Neural progenitor cell (in vitro differentiated cells): ENCODE measurements at places on chromosomes 3 and 15. TPM values are rescaled to one million over a fixed set of nuclear protein-coding genes. Genes with fewer than 3 reads are reported as not detected.

Gene FHIT
- total RNA-seq = 3.2 and 5.7 TPM in 2 replicates

Gene GPR27
- total RNA-seq = 18.3 and 19.4 TPM in 2 replicates

Gene CPOX
- 26.3 and 31.3 TPM in 2 replicates for total RNA-seq

Gene KNG1
- not detected in 2 replicates for total RNA-seq

Gene GUCA1C
- total RNA-seq = not detected in 2 replicates

Gene CCDC9B
- 0.25 TPM in 1 of 2 replicates, not detected in the other for total RNA-seq

Gene FRMD5
- total RNA-seq = 10.1 and 10.5 TPM in 2 replicates

Gene MUC20
- total RNA-seq = 0.17 TPM in 1 of 2 replicates, not detected in the other

Gene CCRL2
- not detected in 2 replicates for total RNA-seq

Gene CHDH
- 1.5 and 5.9 TPM in 2 replicates for total RNA-seq

Gene GOLGA6D
- not detected in 2 replicates for total RNA-seq

Gene GOLGA8Q
- not detected in 2 replicates for total RNA-seq

DNA sequence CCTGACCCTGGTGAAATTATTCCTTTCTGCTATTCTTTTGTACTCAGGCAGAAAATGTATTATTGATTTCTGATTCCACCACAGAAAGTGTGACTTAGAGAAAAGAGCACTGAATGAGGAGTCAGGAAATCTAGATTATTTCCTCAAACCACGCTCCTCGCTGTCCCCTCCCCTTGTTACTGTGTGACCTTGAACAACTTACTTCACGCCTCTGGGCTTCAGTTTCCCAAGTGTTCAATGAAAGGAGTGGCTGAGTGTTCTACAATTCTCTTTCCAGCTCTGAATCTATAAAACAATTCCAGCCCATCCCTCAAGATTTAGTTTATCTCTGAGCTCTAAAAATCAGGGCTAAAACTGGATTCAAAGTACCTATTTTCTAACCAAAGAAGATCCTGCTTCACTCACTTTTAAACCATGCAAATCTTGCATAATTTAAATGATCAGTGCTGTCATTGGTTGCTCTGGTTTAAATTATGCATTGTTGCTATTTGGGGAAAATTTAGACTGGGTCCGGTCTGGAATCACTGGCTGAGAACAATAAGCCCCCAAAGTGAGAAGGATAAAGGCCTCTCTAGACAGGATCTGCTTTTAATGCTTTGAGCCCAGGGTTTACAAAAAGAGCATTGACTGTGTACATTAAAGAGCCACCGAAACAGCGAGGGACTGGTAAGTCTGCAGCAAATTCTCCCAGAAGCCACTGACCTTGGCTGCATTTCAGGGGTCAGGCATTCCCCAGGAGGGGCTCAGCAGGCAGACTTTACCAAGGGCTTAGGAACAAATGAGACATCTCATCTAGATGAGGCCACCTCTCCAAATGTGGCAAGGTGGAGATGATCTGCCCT is 3.2 kb downstream of the TNIK start:
- H3K27me3 ChIP-seq = peaks cover 51% of the 10 kb centered on the region
- DNase-seq = peak; percentile 51
- peaks cover 30% of the 10 kb centered on the region for H3K4me1 ChIP-seq
- H3K4me3 ChIP-seq = peak overlapping the region; percentile 61

GRCh38 chr3:87088993-87089841 is 98.3 kb upstream of the VGLL3 start:
- H3K4me1 ChIP-seq = no peaks in the 10 kb centered on the region
- no peak overlapping the region for H3K27ac ChIP-seq
- no peaks in the 10 kb centered on the region for H3K36me3 ChIP-seq
- no peak overlapping the region for H3K4me3 ChIP-seq
- no peaks in the 10 kb centered on the region for H3K27me3 ChIP-seq
- peak; percentile 31 for DNase-seq

- H3K36me3 ChIP-seq = no peaks in the 10 kb centered on the region
- no peak for DNase-seq
- H3K27me3 ChIP-seq = no peaks in the 10 kb centered on the region
- H3K4me3 ChIP-seq = no peak overlapping the region
Measured at GRCh38 chr3:146374146-146374545, 95.2 kb downstream of the PLSCR2 start.

GRCh38 chr3:129514110-129514509 is 14.3 kb upstream of the RHO start:
- H3K27me3 ChIP-seq = no peaks in the 10 kb centered on the region
- H3K27ac ChIP-seq = no peak overlapping the region
- H3K4me3 ChIP-seq = no peak overlapping the region
- H3K36me3 ChIP-seq = no peaks in the 10 kb centered on the region
- no peak for DNase-seq
- no peaks in the 10 kb centered on the region for H3K4me1 ChIP-seq

- H3K27ac ChIP-seq = no peak overlapping the region
- no peak overlapping the region for H3K4me3 ChIP-seq
- H3K36me3 ChIP-seq = no peaks in the 10 kb centered on the region
- H3K4me1 ChIP-seq = peaks cover 7% of the 10 kb centered on the region
- no peak for DNase-seq
Measured at GRCh38 chr3:167872941-167873340, 137.4 kb downstream of the SERPINI1 start.

GRCh38 chr3:183291497-183292031 is 38.5 kb downstream of the B3GNT5 start:
- no peaks in the 10 kb centered on the region for H3K27me3 ChIP-seq
- DNase-seq = no peak
- no peaks in the 10 kb centered on the region for H3K4me1 ChIP-seq
- H3K36me3 ChIP-seq = no peaks in the 10 kb centered on the region

- no peak for DNase-seq
- H3K4me1 ChIP-seq = peaks cover 9% of the 10 kb centered on the region
- H3K36me3 ChIP-seq = no peaks in the 10 kb centered on the region
- no peak overlapping the region for H3K4me3 ChIP-seq
- H3K27ac ChIP-seq = no peak overlapping the region
Measured at GRCh38 chr15:90024406-90024805, 23.3 kb downstream of the ZNF710 start.

DNA sequence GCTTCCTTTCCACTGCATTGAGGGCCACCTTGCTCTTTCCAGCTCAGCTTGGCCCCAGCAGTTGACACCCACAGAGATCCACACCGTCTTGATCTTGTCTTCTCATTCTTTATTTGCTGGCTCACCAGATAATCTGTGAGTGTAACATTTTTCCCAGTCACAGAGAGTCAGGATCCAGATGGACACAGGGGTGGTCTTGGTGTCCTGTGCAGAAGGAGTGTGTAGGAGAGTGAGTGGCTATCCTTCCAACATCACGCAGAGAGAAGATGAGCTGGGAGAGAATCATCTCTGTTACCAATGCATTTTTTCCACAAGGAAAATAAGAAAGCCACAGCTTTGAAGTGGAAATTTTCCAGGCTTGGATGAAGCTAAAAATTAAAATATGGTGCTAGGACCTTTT is 100.1 kb downstream of the EPHB1 start:
- no peak overlapping the region for H3K4me3 ChIP-seq
- DNase-seq = no peak
- no peak overlapping the region for H3K27ac ChIP-seq
- H3K4me1 ChIP-seq = peaks cover 26% of the 10 kb centered on the region
- no peaks in the 10 kb centered on the region for H3K36me3 ChIP-seq
- H3K27me3 ChIP-seq = no peaks in the 10 kb centered on the region

DNA sequence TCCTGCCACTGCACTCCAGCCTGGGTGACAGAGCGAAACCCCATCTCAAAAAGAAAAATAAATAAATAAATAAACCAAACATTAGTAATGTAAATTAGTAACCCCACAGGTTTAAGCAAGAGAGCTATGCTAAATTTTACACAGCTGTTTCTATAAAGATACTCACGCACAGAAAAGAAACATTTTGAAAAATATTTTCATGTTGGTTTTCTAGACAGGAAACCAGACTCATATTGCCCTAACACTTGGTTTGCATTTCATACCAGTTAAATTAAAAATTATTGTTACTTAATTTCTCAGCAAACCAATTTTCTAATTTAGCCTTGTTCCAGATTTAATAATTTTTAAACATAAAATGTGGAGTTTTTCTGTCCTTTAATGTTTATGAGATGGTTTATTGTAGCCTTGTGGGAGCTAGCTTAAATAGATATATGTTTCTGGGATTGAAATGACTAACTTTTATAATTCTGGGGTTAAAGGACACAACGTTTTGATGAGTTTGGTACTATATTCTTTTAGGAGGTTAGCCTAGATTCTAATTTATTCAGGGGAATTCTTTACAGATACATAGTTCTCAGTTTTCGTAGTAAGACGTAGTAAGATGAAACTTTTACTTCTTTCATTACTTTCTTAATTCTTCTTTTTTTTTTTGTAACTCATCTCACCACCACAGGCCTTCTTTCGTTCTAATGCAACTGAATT is 42.6 kb upstream of the SLC4A7 start:
- H3K4me3 ChIP-seq = no peak overlapping the region
- H3K27ac ChIP-seq = no peak overlapping the region
- H3K36me3 ChIP-seq = no peaks in the 10 kb centered on the region
- no peak for DNase-seq
- no peaks in the 10 kb centered on the region for H3K27me3 ChIP-seq

DNA sequence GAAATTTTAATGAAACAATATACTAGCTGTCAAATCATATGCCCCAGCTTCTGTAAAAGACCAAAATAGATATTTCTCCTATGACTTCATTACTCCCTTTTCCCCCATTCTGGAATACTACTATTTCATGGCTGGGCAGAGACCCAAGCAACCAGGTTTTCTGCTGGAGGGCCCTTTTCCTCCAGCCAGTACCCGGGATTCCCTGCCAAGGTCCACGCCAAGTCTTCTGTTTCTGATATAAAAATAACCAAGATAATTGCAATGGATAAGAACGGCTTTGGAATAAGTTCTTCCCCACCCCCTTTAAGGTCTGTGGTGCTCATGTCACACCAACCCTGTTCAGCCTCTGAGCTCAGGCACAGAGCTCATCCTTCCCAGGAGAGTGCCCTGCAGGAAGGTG is 17.2 kb upstream of the NMNAT3 start:
- H3K36me3 ChIP-seq = no peaks in the 10 kb centered on the region
- no peak overlapping the region for H3K27ac ChIP-seq
- no peaks in the 10 kb centered on the region for H3K27me3 ChIP-seq
- H3K4me3 ChIP-seq = no peak overlapping the region

GRCh38 chr3:74273555-74274402 is 340.7 kb downstream of the CNTN3 start:
- no peak overlapping the region for H3K4me3 ChIP-seq
- no peak for DNase-seq
- H3K27ac ChIP-seq = no peak overlapping the region
- H3K4me1 ChIP-seq = no peaks in the 10 kb centered on the region

GRCh38 chr15:74242441-74243185 is 6.5 kb downstream of the CCDC33 start:
- H3K36me3 ChIP-seq = no peaks in the 10 kb centered on the region
- peaks cover 42% of the 10 kb centered on the region for H3K4me1 ChIP-seq
- no peak overlapping the region for H3K4me3 ChIP-seq
- peak; percentile 45 for DNase-seq
- no peaks in the 10 kb centered on the region for H3K27me3 ChIP-seq

DNA sequence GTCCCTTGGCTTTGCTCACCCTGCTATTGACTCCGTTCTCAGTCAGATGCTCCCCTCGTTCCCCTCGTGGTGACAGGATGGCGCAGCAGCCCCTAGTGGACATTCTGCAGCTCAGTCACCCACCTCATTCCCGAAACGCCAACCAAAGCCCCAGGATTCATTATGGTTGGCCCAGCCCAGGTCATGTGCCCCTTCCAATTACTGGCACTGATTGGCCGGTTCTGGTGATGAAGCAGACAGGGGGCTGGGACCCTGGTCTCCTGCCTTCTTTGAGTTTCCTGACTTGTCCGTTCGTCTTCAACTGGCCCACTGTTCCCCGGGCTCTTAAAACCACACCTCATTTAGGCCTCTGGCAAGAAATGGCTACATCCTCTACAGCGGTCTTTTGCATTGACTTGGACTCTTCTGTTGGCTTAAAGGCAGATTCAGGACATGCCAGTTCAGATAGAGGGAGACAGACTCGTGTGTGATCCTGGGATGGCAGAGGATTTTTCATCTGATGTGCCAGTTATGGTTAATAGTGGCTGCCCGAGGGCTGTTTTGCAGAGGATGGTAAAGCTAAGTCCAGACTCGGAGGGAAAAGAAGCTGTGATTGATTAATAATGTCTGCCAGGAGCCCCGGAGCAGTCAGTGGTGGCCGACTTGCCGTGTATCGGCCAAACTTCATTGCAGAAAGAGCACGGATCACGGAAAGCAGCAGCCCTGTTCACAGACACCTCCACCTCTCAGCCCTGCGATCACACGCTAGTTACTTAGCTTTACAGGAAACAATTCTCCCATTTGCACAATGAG is 37.8 kb downstream of the LSM3 start:
- no peak overlapping the region for H3K27ac ChIP-seq
- peak overlapping the region; percentile 2 for H3K4me3 ChIP-seq
- no peaks in the 10 kb centered on the region for H3K4me1 ChIP-seq
- DNase-seq = peak; percentile 76
- no peaks in the 10 kb centered on the region for H3K27me3 ChIP-seq
